ENCODE measurements at places on chromosomes 5 and 9. TPM values are rescaled to one million over a fixed set of nuclear protein-coding genes. Genes with fewer than 3 reads are reported as not detected.

PAEP gene
- total RNA-seq: not detected

DNA sequence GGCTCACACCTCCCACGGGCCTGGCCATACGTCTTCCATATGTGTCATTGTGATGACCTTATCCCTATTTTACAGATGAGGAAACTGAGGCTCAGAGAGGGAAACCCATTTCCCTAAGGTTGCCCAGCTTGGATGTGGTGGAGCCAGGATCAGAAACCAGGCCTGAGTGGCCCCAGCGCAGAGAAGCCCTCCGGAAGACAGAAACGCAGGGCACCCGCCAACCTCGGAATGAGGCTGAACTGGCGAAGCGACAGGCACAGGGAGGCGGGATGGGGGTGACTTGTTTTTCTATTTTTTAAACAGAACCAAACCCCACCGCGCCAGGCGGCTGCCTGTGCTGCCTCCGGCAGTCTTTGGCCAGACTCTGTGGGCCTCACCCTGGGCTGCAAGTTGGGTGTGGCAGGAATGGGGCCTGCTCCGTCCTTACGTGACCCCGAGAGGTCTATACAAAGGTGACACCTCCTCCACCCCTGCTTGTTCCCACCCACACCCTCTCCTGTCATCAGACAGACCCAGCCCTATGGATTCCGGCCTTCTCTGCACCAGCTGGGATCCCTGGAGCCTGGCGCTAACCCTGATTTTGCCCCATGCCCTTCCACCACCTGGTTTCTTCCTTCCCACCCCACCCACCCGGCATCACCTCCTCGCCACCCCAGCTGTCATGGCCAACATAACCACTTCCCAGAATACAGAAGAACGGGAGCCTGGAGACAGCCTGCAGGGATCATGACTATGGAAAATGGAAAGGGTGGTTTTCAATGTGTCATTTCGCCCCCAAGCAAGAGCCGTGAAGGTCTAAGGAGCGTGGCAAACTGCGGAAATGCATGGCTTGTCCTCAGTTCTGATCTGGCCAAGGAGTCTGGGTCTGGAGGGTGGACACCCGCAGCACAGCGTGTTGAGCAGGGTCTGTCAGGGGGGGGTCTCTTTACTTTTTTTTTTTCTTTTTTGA lies 23.6 kb downstream of the PLPP7 start:
- no peak for DNase-seq

ERBIN gene
- total RNA-seq: 84.0 TPM

DNA sequence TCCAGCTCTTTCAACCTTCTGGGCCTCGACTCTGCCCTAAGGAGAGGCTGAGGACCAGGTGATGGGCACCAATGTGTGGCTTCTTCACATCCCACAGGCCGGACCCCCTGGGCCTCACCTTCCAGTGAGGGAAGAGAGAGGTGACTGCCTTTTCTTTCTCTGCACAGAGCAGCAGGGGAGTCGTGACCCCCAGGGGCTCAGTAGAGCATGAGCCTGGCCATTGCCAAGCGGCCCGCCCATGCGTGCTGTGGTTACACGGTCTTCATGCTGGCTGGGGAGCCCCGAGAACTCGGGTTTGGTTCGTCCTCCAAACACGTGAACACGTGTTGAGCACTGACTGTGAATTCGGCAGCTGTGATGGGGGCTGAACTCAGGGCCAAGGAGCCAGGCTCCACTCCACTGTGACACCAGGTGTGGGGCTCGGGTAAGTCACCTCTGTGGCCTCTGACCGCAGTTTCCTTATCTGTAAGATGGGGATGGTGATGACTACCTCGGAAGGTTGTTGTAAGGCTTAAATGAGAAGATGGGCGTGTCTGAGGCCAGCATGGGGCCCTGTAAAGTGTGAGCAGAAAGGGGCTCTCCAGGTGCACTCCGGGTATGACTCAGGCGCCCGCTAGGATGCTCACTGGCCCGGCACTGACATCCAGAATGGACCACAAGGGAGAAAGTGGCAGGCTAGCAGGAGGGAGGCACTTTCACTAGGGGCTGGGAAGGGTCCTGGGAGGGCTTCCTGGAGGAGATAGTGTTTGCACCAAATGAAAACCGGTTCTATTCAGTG lies 13.4 kb upstream of the GRHPR start:
- no peak for DNase-seq

GRCh38 chr5:61346511-61346910 lies 14.5 kb downstream of the ZSWIM6 start:
- DNase-seq: no peak

PWWP2A gene
- total RNA-seq: 26.3 TPM

GRCh38 chr9:71253011-71253410 lies 131.6 kb upstream of the TRPM3 start:
- no peak for DNase-seq

SPINK7 gene
- not detected for total RNA-seq

RORB gene
- total RNA-seq: 6.5 TPM

DNA sequence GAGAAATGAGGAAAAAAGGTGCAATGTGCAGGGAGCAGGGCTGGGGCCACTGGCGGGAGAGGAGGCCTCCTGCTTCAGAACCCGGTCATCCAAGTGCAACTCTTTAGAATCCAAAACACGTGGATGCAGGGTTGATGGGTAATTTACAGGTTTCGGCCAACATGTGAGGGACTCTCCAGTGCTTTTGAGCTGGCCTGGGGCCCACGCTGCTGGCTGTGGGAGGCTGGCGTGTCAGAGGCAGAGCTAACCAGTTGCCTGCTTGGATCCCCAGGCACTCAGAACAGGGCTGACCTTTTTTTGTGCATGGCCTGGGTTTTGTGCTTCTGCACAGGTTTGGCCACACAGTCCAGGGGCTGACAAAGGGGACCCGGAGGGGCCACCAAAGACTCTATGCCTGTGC lies 61.6 kb downstream of the GADD45G start:
- no peak for DNase-seq

GRCh38 chr5:59380350-59380951 lies 513.1 kb downstream of the PDE4D start:
- DNase-seq: no peak

AIF1L gene
- total RNA-seq: 7.0 TPM

DNA sequence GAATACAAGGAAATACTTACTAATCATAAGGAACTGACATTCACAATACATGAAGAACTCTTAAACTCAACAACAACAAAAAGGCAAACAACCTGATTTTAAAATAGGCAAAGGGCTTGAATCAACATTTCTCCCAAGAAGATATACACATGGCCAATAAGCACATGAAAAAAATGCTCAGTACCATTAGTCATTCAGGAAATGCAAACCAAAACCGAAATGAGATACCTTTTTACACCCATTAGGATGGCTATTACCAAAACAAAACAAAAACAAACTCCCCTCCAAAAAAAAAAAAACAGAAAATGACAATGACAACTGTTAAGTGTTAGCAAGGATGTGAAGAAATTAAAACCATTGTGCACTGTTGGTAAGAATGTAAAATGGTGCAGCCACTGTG lies 104.1 kb upstream of the ZNF462 start:
- no peak for DNase-seq

DNA sequence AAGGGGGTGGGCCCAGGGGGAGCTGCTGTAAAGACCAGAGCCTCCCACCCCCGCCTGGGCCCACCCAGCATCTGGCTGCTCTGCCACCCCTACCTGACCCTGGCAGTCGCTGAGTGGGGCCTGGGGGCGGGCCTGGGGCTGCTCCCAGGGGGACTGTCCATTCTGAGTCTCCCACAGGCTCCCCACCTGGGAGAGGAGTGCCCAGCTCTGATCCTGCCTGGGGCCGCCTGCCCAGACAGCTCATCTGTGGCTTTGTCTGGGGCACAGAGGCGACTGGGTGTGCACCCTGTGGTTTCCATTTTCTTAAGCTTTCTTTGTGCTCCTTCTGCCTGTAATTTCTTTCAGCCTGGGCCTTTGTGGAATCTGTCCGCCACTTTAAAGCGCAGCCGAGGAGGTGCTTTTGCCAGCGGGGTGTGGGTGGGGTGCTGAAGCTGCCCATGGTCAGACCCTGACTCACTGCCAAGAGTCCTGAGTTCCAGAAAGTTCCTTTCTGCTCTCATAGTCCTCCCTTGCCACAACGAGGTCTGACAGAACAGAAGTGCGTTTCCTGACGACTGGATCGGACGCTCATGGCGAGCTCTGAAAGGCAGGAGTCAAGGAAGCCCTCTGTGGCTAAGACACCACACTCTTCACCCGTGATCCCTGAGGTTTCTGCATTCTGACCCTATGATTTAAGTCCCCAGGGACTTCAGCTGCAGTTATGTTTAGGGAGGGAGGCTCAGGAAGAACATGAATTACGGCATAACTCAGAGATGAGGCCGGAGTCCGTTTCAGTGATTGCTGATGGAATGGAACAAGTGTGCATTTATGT lies 225.0 kb downstream of the FANCC start:
- no peak for DNase-seq

GRCh38 chr5:6733411-6734242 lies 20.4 kb downstream of the TENT4A start:
- DNase-seq: no peak

GRCh38 chr5:133643365-133643764 lies 31.0 kb upstream of the FSTL4 start:
- no peak for DNase-seq

ZDHHC11B gene
- 14.5 TPM for total RNA-seq

DNA sequence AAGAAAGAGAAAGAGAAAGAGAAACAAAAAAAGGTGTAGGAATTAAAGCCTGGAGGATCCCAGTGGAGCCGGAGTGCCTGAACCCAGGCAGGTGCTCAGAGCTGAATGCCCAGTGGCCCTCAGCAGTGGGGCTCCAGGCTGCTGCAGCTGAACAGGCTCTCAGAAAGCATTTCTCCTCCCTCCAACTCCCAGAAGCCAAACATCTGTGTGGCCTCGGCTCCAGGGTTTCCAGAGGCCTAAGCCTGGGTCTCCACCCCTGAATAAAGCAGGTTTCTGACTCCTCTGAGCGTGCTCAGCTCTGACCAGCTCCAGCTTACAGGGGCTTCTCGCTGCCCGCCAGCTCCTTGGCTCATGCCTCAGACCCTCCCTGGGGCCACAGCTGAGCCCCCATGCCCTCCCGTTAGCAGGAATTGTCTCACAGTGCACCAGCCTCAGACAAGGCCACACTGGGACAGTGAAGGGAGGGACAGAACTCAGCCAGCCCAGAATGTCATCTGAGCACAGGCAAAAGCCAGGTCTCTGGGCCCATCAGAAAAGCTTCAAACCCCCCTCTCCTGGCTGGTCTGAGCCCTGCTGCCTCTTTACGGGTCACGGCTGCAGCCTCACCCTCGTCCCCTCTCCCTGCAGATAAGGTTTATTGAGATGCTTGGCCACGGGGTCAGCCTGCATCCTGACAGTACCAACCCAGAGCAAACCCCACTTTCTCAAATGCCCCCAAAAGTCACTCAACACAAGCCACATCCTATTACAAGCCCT lies 114.4 kb upstream of the PPP1R26 start:
- DNase-seq: no peak

- DNase-seq: peak; percentile 26
These were observed 101.7 kb upstream of the DAPK1 start for GRCh38 chr9:87395804-87396479.

- DNase-seq: no peak
These were observed 162.4 kb downstream of the SLC12A2 start for GRCh38 chr5:128245974-128246373.

- no peak for DNase-seq
These were observed 15.1 kb upstream of the LCP2 start for GRCh38 chr5:170312666-170313065.

DNA sequence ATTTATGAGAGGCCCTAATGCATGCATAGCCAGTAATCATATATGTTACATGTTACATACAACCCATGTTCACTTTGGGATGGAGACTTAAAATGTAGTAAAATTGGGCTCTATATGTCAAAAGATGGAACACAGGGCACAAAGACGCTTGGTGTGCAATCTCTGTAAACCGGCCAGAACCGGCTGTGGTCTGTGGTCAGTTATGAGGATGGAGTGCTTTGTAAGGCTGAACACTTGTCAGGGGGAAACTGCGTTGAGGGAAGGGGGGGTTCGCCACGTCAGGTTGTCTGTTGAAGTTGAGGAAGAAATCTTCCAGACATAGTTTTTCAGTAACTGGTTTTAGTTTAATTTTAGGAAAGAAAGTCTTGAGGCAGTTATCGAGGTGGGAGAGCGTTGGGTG lies 2.7 kb upstream of the CKMT2 start:
- DNase-seq: no peak

DNA sequence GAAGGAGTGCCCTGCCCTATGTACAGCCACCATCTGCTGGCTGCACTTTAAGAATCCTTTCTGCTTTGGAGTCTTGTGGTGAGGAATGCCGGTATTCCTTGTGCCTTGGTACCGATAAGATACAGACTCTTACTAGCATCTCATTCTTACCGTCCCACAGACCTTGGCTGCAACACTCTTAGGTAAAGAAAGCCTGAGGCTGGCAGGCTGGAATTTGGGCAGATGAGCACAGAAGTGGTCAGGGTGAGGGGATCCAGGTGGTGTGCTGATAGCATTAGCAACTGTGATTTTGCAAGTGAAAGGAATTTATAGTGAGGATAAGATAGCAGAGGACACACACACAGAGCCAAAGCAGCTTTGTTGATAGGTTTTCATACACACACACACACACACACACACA lies 198.1 kb downstream of the ENC1 start:
- no peak for DNase-seq

GRCh38 chr9:113664181-113664875 lies 200.8 kb downstream of the RGS3 start:
- DNase-seq: no peak

GFRA3 gene
- total RNA-seq: 2.2 TPM

- no peak for DNase-seq
These were observed 324.1 kb downstream of the AGTPBP1 start for GRCh38 chr9:85417674-85418073.

GRCh38 chr9:88553350-88553749 lies 18.4 kb downstream of the NXNL2 start:
- DNase-seq: no peak

CTXN3 gene
- total RNA-seq: not detected

ACTBL2 gene
- total RNA-seq: not detected

GRCh38 chr5:178997191-178997590 lies 2.1 kb upstream of the GRM6 start:
- DNase-seq: no peak

PARP8 gene
- total RNA-seq: 78.4 TPM

FOXE1 gene
- not detected for total RNA-seq

GRCh38 chr5:150279330-150280020 lies 10.1 kb downstream of the CAMK2A start:
- DNase-seq: no peak

DNA sequence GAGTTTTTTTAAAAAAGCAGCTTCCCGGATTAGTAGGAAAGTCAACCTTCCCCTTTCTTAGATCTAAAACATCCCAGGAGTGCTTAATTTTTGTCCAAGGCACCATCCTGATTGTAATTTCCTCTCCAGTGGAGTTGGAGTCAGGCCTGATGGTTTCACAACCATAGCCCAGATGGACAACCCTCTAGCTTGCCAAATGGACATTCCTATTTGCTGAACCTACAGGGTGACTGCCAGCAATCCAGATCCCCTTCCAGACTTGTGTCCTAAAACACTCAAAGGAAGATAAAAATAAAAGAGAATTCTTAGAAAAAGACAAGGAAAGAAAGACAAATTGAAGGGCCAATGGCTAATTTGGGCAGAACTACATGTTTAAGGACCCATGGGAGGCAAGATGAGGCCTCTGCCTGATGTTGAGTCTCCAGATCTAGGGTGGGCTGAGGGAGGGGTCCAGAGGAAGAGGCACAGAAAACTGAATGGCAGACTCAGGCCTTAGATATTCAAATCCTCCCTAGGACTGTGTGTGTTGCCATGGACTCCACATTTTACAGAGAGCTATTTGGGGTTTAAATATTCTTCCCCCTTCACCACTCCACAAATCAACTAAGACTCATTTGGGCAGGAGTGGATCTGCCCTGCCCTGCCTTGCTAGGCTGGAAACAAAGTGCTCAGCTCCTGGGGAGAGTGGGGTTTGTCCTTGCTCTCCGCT lies 38.5 kb upstream of the SLC44A1 start:
- DNase-seq: peak; percentile 61
